ENCODE measurements at places on chromosomes 2 and 18. TPM values are rescaled to one million over a fixed set of nuclear protein-coding genes. Genes with fewer than 3 reads are reported as not detected.

The SYT4 gene
- total RNA-seq: not detected

The POTEJ gene
- not detected for total RNA-seq

The CDH20 gene
- not detected for total RNA-seq

The DPP4 gene
- total RNA-seq: 104 TPM

The COL3A1 gene
- total RNA-seq: 12.5 TPM

The DNAJC5G gene
- total RNA-seq: not detected

The KCNF1 gene
- total RNA-seq: 0.36 TPM

The CRYBA2 gene
- not detected for total RNA-seq

The RFTN2 gene
- total RNA-seq: not detected

The TCF23 gene
- total RNA-seq: not detected

The CIDEA gene
- 5.6 TPM for total RNA-seq

The SLC5A7 gene
- total RNA-seq: not detected

The KCNK3 gene
- total RNA-seq: 5.1 TPM

The TXNDC2 gene
- not detected for total RNA-seq

The LYPD6B gene
- total RNA-seq: 2.7 TPM

The RHOB gene
- total RNA-seq: 161 TPM

The ANKRD29 gene
- total RNA-seq: 1.2 TPM

The ARHGAP15 gene
- not detected for total RNA-seq

The CAPN14 gene
- total RNA-seq: 0.46 TPM

The HRH4 gene
- total RNA-seq: 0.12 TPM

The MC4R gene
- total RNA-seq: not detected

The ACMSD gene
- total RNA-seq: 0.29 TPM

The KCMF1 gene
- 65.8 TPM for total RNA-seq

The SCG2 gene
- 0.06 TPM for total RNA-seq

The CD8A gene
- total RNA-seq: not detected

The MARCHF7 gene
- total RNA-seq: 45.0 TPM

The FBXO36 gene
- 1.8 TPM for total RNA-seq

The ASB18 gene
- not detected for total RNA-seq

The CNRIP1 gene
- total RNA-seq: 29.8 TPM

The SPDYA gene
- not detected for total RNA-seq

The RTP5 gene
- not detected for total RNA-seq

The PRSS56 gene
- not detected for total RNA-seq

The SFTPB gene
- not detected for total RNA-seq

The GKN2 gene
- not detected for total RNA-seq

The KIAA1328 gene
- total RNA-seq: 2.7 TPM

The RAX gene
- not detected for total RNA-seq

The ZFP36L2 gene
- 8.2 TPM for total RNA-seq

The CD28 gene
- not detected for total RNA-seq

The UGT1A4 gene
- 0.07 TPM for total RNA-seq

The ZNF521 gene
- 12.2 TPM for total RNA-seq

The DSG4 gene
- not detected for total RNA-seq

The LRRTM1 gene
- total RNA-seq: 2.0 TPM

The CXCR4 gene
- total RNA-seq: 0.17 TPM

The DLGAP1 gene
- total RNA-seq: not detected

The ITGB6 gene
- total RNA-seq: 50.4 TPM

The BMP10 gene
- not detected for total RNA-seq

The AQP4 gene
- 0.29 TPM for total RNA-seq

All from epithelial cell of proximal tubule (primary cell).